ENCODE measurements at places on chromosomes 4 and X. TPM values are rescaled to one million over a fixed set of nuclear protein-coding genes. Genes with fewer than 3 reads are reported as not detected.

Gene PNMA6A
- total RNA-seq: 2.2 TPM

Gene ZNF630
- total RNA-seq: 3.0 TPM

Gene TSPYL2
- total RNA-seq: 21.9 TPM

Gene S100G
- 0.64 TPM for total RNA-seq

Gene TENM3
- total RNA-seq: 5.6 TPM

Gene SSX4B
- total RNA-seq: not detected

Gene ITIH6
- total RNA-seq: not detected

Gene GABRG1
- total RNA-seq: not detected

Gene CSAG1
- total RNA-seq: not detected

Gene SLC4A4
- total RNA-seq: 17.2 TPM

Gene PSAPL1
- 0.08 TPM for total RNA-seq

Gene RNF175
- total RNA-seq: not detected

Gene SSX4
- total RNA-seq: not detected

Data from left lung (tissue), 14 donors.